ENCODE measurements at places on chromosomes 3 and 15.

GRCh38 chr3:147360646-147361453 lies 45.5 kb downstream of the ZIC4 start:
- DNase-seq, result no peak

GRCh38 chr15:56739964-56740640 lies 6.8 kb upstream of the ZNF280D start:
- DNase-seq, result no peak

DNA sequence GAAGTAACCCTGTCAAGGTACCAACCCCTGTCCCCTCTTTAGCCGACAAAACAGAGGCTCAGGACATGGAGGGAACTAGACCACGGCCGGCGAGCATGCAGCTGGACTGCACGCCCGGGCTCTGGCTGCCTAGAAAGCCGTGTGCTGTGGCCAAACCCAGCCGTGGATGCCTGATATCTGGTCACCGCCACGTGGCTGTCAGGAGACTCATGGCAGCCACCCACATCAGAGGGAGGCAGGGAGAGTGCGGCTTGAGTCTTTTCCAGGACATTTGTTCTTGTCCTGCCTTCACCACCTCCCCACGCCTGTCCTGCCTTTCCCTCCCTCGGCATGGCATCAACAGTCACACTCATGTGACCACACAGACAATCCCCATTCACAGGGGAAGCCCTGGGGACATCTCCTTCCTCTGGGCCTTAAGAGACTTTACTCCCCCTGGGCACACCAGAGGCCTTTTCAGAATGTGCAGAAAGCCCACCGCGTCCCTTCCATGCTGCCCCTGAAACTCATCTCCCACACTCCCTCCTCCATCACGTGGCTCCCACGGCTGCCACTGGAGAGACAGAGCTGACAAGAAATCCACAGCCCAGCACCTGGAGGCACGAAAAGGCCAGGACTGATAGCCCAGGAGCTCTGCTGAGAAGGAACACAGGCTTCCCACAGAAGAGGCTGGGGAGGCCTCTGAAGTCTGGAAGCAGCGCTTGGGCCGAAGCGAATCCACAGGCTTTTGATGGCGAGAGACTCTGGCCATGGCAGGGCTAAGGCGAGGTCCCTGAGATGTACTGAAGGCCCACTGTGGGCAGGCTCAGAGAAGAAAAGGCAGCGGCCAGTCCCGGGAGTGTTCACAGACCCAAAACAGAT lies 71.2 kb upstream of the IQSEC1 start:
- no peak for DNase-seq

- DNase-seq, result no peak
Observed at GRCh38 chr3:14434498-14435151, 32.2 kb downstream of the SLC6A6 start.

GRCh38 chr3:175073219-175073905 lies 214.2 kb downstream of the NAALADL2 start:
- no peak for DNase-seq

DNA sequence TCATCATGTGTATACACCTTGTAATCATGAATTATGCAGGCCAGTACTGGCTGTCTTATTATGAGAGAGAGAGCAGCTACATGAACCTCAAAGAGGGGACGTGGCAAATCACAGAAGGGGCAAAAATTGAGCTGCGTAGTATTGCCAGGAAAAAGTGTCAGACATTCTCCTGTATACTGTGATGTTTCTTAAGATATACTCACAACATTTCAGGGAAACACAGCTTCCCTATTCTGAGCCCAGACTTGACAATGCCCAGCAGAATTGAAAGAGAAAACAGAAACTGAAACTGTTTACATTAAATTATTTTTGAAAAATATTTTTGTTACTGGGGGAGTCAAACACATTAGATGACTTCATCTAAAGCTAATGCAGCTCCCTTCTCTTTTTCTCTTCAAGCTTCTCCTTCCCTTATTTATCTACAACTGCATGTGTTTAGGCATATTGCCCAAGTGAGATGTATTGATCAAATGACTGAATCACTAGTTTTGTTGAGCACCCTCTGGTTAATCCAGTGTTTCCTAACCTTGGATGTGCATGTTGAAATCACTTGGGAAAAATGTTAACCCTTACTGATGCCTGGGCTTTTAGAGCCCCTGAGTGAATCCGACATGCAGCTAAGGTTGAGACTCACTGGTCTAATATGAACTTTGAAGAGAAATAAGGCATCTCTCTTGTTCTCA lies 39.5 kb downstream of the CADPS start:
- DNase-seq, result no peak

DNA sequence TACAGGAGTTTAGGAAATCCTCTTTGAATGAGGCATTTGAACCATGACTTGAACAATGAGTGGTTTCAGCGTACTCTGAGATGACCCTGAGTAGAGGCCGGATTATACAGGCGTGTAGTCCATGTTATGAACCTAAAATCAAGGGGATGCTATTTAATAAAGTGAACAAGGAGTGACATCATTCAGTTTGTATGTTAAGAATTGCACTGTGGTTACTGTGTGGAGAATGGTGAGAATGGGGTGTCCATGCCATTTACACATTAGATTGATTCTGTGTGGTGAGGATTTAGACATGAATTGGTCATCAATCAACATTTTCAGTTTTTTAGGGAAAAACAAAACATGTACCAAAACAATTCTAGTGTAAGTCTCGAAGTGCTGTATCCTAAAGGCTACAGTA lies 65.8 kb downstream of the TPRG1 start:
- no peak for DNase-seq

DNA sequence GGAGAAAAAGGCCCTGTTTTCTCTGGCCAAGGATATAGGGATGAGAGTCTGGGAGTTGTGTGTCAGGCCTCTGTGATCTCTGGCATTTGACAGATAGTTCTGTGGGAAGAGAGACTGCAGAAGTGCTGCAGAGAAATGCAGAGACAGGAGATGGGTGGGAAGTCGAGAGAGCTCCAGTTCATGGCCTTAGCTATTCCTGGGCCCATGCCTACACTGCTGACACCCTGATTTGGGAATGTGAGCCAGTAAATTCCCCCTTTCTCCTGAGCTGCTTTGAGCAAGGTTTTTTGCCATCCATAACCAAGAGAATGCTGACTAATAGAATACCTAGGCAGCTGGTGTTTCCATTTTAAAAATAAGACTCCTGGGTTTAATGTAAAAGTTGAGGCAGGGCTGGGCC lies 59.3 kb downstream of the EBLN2 start:
- no peak for DNase-seq

DNA sequence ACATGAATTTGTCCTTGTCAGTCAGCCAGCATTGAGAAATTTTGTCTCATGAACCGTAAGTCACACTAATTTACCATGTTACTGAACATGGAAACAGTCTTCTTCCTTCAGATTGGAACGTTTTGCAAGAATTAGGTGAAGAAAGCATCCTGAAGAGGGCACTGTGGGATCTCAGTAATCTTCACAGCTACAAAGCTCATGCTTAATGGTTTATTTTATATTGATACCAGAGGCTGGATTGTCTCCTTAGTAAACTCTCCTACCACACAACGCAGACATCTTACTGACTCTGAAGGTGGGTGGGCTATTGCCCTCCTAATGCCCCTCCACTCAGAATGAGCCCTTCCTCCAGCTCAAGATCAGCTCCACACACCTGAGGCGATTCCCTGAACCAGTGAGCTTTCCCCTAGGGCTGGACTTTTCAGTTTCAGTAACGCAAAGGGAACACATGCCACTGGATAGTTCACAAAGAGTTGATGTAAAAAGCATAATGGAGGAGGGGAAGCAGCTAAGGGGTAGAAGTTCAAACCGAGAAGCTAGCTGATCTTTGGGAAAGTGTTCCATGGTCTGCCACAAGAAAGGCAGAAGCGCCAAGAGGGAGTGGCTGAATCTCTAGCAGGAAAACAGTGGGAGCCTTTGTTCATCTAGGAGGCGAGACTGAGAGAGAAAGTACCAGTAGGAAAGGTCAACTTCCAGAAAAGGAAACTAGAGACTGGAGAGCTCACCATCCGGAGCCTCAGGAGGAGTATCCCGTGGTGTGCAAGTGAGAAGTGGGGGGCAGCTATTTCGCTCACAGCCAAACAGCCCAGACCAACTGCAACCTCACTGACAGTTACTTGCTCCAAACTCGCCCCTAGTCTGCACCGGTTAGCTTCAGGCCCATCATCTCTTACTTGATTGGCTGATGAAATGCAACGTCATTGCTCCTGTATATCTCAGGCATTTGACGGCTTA lies at the start of gene SLC9C1:
TSS of gene SLC9C1 (minus strand) at position 849 of the 954 bp plus-strand sequence. CDS start 7,425 bp downstream, outside the sequence.
- DNase-seq, result no peak

Measured in stimulated activated CD4-positive, alpha-beta T cell treated with anti-CD3 and anti-CD28 coated beads, Interleukin-4, amount 100 ng/mL, for 1 hour (primary cell).